ENCODE measurements at places on chromosomes 1 and 21. TPM values are rescaled to one million over a fixed set of nuclear protein-coding genes. Genes with fewer than 3 reads are reported as not detected.

HLX gene
- 3.8 TPM for total RNA-seq

GRCh38 chr1:31735571-31735970, 28.6 kb downstream of the ADGRB2 start:
- DNase-seq = no peak

LCE2A gene
- not detected for total RNA-seq

S100A5 gene
- not detected for total RNA-seq

DNA sequence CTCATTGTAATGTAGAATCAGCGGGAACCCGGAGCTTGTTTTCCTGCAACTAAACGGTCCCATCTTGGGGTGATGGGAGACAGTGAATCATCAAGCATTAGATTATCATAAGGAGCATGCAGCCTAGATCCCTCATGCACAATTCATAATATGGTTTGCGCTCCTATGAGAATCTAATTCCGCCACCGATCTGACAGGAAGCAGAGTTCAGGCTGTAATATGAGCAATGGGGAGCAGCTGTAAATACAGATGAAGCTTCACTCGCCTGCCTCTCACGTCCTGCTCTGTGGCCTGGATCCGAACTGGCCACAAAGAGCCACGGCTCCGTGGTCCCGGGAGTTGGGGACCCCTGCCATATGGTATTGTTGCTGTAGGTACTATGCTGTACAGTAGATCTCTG, 1.6 kb downstream of the IFI44 start:
- no peak for DNase-seq

- no peak for DNase-seq
Observed at GRCh38 chr1:55803429-55803828, 588.3 kb upstream of the USP24 start.

CCT3 gene
- 107 TPM for total RNA-seq

DNA sequence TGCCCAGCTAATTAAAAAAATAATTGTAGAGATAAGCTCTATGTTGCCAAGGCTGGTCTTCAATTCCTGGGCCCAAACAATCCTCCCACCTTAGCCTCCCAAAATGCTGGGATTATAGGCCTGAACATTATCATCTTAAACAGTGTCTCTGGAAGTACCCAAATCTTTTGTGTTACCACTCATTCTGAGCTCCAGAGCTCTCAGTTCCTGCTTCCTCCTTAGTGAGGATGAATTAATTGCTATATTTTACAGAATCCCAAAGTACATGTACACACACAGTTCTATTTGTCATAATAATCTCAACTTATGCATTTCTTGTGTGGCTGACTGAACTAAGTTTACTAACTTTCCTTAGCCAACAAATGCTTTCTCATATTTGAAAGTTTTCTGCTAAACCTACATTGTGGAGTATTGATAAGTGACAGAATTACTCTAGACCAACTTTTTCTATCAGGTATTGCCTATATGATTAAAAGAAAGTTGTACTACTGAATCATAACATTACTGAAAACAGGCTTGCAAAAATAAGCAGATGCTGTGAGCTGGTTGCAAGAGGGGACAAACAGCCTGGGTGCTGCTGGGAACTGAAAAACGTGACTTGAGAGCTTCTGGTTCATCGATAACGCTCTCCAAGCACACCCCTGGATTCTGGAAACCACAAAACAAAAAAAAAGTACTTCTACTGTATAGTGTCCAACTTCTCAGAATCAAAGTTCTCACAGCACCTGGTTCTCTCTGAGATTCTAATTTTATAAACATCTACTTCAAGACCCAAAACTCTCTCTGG, 15.3 kb downstream of the VAV3 start:
- no peak for DNase-seq

- DNase-seq = no peak
Observed at GRCh38 chr21:36753556-36753955, 54.6 kb downstream of the SIM2 start.

AMY1C gene
- total RNA-seq = 0.43 TPM

DNA sequence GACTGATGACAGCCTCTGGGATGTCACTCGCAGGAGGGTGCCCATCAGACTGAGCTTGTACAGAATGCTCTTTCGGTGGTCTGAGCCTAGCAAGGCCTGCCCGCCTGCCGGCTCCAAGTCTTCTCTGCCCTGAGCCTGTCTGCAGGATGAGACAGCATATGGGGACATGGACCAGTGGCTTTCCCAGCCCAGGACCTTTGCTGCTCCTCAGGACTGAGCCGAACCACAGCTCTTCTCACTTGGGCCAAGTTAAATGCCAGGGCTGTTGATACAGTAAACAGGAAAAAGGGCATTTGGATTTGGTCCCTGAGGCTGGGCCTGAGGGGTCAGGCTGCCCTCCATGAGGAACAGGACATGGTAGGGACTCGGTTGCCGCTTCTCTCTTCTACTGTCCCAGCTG, 64.3 kb upstream of the EPS8L3 start:
- no peak for DNase-seq
